CD4-positive, alpha-beta T cell treated with Interleukin-2 at 100 ng/mL for 4 hours (primary cell): ENCODE measurements at places on chromosomes 6 and 20.

DNA sequence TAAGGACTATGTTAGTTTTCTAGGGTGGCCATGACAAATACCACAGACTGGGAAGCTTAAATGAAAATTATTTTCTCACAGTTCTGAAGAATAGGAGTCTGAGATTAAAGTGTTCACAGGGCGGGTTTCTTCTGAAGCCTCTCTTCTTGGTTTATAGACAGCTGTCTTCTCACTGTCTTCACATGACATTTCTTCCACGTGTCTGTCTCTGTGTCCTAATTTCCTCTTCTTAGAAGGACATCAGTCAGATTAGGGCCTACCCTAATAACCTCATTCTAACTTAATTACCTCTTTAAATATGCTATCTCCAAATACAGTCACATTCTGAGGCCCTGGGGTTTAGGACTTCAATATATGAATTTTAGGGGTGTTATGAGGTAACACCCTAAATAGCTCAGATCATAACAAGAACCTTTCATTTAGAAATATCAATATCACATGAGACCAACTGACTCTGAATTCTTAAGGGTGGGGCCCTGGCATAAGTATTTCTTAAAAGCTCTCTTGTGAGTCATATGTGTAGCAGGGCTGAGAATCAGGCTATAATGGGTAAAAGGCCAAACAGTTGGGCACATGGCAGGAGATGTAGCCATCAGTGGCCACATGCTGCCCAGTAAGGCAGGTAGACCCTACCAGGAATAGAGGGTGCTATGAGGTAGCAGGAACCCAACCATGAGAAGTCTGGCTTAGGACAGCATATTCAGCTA lies 62.0 kb upstream of the TENT5A start:
- DNase-seq: no peak

GRCh38 chr6:118215269-118215668 lies 308.2 kb downstream of the SLC35F1 start:
- DNase-seq: no peak

GRCh38 chr6:5082487-5083306 lies 2.4 kb upstream of the PPP1R3G start:
- DNase-seq: no peak

- no peak for DNase-seq
Observed at GRCh38 chr6:70135219-70136160, 167.4 kb downstream of the COL9A1 start.
